ENCODE measurements at places on chromosomes 6 and 20.

DNA sequence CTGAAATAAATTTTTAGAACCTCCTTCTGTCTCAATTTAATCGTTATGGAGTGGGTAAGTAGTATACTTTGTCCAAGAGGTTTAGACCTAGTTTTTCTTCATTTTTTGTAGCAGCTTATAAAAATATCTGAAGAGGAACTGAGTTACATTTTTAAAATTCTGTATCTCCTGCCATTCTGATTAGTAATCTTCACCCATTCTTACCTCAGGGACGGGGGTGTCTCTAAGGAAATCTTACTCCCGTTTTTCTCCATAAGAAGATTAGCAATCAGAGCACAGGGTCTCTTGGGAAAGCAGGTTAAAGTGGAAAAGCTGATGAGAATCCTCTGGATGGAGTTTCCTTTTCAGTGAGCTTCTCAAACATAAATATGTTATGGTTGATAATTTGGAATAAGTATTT, 259.3 kb upstream of the FAM83B start:
- no peak for DNase-seq

DNA sequence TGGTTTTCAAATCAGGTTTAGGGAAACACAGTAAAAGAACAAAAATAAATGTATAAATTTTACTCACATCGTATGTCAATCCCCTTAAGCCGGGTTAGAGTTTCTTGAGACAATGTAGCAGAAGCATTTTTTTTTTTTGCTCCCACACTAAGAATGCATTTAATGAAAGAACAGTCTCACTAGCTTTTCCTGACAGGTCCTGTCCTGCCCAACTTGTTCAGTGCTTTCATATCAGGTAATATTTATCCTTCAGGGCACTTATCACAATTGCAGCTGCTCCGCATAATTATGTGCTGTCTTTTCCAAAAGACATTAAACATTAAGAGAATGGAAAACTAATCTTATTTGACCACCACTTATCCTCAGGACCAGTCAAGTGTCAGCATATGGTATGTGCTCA, 632.0 kb downstream of the HTR1B start:
- DNase-seq: no peak

DNA sequence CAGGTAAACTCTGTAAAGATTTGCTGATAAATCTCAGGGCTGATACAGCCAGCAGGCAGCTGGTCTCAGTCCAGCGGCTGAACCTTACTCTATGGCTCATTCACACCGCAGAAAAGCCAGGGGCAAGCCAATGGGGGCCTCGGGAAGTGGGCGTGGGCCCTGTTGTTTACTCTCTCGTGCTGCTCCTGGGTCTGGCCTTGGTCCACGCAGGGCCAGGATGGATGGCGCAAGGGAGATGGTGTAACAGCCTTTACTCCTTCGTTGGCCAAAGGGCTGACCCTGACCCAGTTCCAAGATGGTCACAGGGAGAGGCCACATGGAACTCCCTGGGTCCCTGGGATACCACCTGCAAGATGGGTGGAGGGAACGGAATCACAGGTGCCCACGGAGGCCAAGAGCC, 16.2 kb downstream of the KCNK17 start:
- no peak for DNase-seq

DNA sequence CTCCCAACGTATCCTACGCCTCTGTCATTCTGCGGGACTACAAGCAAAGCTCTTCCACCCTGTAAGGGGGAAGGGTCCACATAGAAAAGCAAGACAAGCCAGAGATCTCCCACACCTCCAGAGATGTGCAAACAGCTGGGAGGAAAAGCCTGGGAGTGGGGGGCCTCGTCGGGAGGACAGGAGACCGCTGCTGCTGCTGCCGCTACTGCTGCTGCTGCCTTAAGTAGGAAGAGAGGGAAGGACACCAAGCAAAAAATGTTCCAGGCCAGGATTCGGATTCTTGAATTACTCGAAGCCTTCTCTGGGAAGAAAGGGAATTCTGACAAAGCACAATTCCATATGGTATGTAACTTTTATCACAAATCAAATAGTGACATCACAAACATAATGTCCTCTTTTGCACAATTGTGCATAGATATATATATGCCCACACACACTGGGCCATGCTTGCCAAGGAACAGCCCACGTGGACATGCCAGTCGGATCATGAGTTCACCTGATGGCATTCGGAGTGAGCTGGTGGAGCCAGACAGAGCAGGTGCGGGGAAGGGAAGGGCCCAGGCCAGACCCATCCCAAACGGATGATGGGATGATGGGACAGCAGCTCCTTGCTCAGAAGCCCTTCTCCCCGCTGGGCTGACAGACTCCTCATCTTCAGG, 108.8 kb upstream of the RAB32 start:
- DNase-seq: no peak

- DNase-seq: no peak
These were observed 39.6 kb upstream of the PAX1 start for GRCh38 chr20:21665687-21666446.

- no peak for DNase-seq
These were observed 1.7 kb downstream of the NUDT3 start for GRCh38 chr6:34390531-34391472.
